MV-4-11 (cell line): ENCODE measurements at places on chromosomes 4 and X.
A peak's percentile ranks its signal among the peaks of the same experiment; 100 is the strongest.

DNA sequence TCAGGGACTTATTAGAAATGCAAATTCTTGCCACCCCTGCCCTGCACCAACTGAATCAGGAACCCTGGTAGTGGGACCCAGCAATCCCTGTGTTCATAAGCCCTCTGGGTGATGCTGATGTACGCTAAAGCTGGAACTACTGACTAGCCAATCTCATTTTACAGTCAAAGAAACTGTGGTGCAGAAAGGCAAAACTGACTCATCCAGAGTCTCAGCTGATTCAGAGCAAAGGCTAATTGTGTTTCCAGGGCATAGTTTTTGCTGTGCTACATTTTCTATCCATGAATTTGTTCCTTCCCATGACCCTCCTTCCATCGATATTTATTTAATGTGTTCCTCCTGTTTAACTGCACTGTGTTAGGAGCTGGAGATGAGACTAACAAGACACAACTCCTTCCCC, 207.5 kb downstream of the REPS2 start:
- DNase-seq: no peak

- DNase-seq: no peak
Observed at GRCh38 chr4:30789219-30789671, 69.1 kb downstream of the PCDH7 start.

- peak; percentile 8 for DNase-seq
Observed at GRCh38 chr4:53484911-53485657, 106.2 kb downstream of the LNX1 start.

GRCh38 chrX:136214551-136214950, 36.6 kb downstream of the MAP7D3 start:
- no peak for DNase-seq

GRCh38 chrX:119401569-119401968, 2.4 kb downstream of the SLC25A43 start:
- DNase-seq: no peak

DNA sequence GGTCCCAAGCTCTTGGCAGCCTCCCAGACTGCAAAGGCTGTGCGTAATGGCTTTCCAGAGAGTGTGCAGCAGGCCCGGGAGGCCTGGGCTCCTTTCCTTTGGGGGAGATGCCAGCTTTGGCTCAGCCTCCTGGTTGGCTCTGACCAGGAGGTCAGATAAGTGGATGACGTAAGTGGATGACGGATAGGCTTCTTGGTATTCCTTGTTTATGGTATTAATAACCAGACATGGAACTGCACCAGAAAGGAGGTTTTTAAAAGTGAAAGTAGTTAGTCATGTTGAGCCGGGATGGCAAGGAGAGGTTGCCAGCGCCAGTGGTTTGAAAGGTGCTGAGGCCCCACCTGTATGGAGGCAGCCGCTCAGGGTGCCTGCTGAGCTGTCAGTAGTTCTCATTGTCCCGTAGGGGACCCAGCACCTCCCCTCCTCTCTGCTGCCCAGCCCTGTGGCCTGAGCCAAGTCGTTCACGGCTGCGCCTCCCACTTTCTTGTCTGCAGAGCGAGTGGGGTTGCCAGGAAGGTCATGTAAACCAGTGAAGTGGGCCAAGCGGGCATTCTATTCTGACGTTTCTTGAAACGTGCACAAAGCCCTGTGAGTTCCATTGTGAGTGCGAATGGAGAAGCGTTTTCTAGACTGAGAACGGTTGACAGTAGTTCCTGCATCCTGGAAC, 28.7 kb upstream of the STOX2 start:
- no peak for DNase-seq
